GM23248 (cell line): ENCODE measurements at places on chromosomes 7 and 10. TPM values are rescaled to one million over a fixed set of nuclear protein-coding genes. Genes with fewer than 3 reads are reported as not detected.

CHST15 gene
- 0.11 and 0.25 TPM in 2 replicates for total RNA-seq

RNF32 gene
- 1.1 TPM in 2 replicates for total RNA-seq

ADARB2 gene
- total RNA-seq, result not detected in 2 replicates

HOXA10 gene
- 27.4 and 29.3 TPM in 2 replicates for total RNA-seq

VWDE gene
- total RNA-seq, result not detected in 2 replicates

NAMPT gene
- total RNA-seq, result 32.7 and 34.0 TPM in 2 replicates

OR13A1 gene
- not detected in 2 replicates for total RNA-seq

HOXA4 gene
- 0.13 and 1.8 TPM in 2 replicates for total RNA-seq
